ENCODE measurements at places on chromosomes 2 and 18.

DNA sequence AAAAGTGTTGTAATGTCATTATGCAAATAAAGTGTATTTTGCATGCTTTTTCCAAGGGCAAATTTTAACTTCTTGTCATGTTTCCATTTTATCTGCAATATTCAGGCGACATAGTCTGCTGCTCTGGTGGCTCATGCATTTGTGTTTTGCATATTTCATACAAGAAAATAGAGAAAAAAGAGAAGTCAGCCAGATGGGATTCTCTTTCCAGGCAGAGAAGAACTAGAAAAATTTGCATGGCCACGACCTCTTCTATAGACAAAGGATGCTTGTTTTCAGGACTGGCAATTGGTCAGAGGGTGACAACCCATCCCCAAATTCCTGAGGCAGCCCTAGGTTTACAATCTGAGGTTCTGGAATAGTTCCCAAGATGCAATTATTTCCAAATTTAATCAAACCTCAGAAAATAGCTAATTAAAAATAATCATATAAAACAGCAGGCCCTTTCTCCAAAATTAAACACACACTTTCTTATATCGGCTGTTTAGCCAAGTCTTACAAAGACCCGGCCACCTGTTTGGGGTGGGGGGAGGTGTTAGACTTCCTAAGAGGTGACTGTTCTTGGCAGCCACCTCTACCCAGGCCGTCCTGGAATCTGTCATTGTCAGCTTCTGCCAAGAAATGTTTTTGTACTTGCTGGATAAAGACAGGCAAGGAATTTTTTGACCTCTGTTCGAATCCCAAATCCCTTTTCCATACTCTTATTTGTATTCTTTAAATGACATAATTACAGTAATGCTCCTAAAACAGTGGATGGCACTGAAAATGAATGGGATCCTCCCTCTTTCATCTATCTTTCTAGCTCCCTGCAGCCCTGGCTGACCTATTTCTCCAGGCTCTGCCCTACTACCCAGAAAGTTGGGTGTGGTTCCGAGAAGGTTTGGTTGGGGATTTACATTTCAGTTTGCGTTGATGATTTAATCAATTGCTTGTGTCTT, 20.8 kb upstream of the SOS1 start:
- no peak for DNase-seq

- no peak for DNase-seq
Observed at GRCh38 chr18:67290421-67290820, 226.1 kb downstream of the DSEL start.

- DNase-seq = no peak
Observed at GRCh38 chr2:36449213-36449612, 93.6 kb downstream of the CRIM1 start.

- no peak for DNase-seq
Observed at GRCh38 chr2:207531032-207531952, 1.5 kb downstream of the CREB1 start.

- no peak for DNase-seq
Observed at GRCh38 chr2:24404491-24404921, 44.2 kb upstream of the ITSN2 start.

DNA sequence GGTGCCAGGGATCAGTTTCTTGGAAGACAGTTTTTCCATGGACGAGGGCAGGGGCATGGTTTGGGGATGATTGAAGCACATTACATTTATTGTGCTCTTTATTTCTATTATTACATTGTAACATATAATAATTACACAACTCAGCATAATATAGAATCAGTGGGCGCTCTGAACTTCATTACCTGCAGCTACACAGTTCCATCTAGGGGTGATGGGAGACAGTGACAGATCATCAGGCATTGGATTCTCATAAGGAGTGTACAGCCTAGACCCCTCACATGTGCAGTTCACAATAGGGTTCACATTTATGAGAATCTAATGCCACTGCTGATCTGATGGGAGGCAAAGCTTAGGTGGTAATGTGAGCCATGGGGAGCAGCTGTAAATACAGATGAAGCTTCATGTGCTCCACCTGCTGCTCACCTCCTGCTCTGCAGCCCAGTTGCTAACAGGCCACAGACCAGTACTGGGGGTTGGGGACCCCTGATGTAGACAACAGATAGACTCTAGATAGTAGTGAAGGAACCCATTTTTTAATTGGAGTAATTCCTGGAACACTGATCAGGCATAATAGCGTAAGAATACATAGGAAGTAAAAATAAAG, 41.5 kb upstream of the MC4R start:
- no peak for DNase-seq

GRCh38 chr2:24026233-24026632, 16.3 kb downstream of the MFSD2B start:
- DNase-seq = no peak

DNA sequence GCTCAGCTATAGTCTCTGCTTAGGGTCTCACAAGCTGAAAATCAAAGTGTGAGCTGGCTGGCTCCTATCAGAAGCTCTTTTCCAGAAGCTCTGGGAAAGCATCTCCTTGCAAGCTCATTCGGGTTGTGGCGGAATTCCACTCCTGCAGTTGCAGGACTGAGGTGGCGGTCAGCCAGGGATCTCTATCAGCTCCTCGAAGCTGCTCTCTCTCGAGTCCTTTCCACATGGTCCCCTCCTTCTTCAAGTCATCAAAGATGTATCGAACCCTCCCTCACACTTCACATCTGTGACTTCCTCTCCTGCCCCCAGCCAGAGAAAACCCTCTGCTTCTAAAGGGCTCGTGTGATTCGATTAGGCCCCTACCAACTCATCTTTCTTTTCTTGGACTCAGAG, 141.7 kb downstream of the ZFP36L2 start:
- no peak for DNase-seq

GRCh38 chr2:160592993-160593392, 99.4 kb upstream of the RBMS1 start:
- no peak for DNase-seq

DNA sequence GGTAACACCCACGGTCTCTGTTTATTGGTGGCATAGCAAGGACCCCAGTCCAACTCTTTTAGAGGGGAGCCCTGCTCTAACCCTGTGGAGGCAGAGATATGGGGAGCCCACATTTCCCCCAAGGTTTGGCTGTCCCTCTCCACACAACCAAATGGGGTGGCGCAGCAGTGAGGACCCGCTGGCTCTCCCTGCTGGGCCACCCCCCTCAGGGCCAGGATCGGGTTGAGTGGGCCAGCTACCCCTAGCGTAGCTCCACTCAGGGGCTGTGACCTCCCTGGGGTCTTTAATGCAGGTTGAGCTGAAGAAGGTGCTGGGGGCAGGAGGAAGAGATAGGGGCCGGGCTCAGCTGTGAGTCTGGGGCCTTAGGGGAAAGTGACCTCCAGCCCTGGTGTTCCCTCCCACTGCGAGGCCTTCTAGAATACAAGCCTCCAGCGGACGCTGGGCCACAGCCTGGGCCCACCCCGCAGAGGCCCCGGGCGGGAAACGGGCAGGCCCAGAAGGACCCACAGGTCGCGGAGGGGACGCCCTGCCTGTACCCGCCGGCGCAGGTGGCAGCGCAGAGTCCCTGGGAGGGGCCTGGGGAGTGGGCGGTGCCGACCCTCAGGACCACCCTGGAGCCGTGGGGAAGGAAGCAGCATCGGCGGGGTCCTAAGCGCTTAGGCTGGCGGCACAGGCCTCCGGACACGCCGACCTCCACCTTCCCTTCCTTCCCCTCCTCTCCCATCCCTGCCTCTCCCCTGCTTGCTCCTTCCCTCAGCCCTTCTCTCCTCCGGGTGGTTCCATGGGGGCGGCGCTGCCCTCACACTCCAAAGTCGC, 9.6 kb downstream of the CROCC2 start:
- no peak for DNase-seq

DNA sequence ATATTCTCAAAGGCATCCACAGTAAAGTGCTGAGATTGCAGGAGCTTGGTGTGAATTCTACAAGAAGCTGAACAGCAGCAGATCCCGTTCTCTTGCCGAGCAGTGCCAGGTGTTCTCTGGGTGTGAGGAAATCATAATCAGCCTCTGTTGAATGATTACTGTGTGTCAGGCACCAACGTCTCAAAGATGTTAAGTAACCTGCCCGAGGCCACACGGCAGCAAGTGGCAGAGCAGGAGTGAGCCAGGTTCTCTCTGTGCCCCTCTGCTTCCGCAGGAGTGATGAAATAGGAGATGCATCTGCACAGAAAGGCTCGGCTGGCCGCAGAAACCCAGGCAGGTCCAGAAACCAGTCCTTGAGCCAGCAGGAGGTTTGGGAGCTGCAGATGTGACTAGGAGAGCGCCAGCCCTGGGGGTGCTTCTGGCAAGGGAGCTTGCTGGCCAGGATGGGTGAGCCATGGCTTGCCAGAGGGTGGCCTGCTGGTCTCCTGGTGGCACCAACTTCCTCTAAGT, 68.4 kb downstream of the COPS7B start:
- no peak for DNase-seq

- DNase-seq = no peak
Observed at GRCh38 chr2:240024766-240025165, 376 bp downstream of the NDUFA10 start.

- DNase-seq = no peak
Observed at GRCh38 chr2:147425437-147426029, 419.3 kb upstream of the ACVR2A start.

DNA sequence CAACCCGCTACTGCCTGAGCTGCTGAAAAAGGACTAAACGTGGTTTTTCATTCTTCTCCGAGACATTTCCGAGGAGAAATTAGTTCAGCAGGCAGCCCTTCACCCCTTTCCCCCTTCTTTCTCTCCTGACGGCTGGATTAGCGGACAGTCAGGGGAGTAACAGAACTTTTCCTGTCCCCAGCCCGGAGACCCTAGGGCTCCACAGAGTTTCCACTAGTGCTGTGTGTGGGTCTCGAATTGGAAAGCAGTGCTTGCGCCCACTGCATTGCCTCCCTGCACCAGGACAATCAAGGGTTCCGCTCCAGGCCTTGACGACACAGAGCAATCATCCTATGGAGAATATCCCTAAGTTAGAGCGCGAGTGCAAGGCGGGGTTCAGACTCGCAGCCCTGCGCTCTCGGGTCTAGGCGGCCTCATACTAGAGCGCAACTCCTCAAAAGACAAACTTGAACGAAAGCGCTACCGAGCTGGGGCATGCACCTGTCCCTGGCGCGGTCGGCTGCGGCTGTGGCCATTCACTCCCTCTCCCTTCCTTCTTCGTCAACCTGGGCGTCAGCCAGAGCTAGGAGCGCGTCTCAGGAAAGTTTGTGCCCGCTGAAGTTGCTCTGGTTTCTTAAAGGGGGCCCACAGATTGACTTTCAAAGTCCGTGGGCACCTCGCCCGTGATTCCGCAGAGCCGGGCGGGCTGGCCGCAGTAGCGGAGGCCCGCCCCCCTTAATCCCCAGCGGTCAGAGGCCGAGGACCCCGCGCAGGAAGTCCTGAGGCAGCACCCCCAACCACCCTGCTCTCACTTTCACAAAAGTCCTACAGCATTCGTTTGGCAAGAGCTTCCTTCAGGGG, 801 bp downstream of the OSR1 start:
- DNase-seq = no peak

- peak; percentile 20 for DNase-seq
Observed at GRCh38 chr2:238462782-238463396, 36.2 kb downstream of the ASB1 start.

DNA sequence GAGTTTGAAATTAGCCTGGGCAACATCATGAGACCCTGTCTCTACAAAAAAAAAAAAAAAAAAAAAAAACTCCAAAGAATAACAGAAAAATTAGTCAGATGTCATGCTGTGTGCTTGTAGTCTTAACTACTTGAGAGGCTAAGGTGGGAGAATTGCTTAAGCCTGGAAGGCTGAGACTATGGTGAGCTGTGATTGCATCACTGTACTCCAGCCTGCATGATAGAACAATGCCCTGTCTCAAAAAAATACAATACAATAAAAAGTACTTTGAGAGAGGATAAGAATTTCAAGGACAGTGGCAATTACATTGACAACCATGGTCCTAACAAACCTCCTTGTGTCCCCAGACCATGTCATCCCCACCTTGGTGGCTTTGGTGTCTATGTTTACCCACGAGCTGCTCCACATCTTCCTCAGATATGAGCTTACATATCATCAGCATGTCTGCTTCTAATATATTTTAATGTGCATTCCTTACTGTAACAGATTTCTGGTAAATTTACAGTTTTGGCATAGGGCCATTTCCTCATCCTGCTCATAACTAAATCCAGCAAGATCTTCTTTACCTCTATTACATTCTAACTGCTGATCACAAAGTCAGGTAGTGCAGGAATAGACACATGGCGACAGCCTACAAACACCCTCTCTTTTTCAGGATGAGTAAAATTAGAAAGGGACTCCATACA, 437.7 kb upstream of the HNRNPA3 start:
- no peak for DNase-seq

GRCh38 chr18:49994410-49994809, 181.1 kb upstream of the ACAA2 start:
- DNase-seq = no peak

DNA sequence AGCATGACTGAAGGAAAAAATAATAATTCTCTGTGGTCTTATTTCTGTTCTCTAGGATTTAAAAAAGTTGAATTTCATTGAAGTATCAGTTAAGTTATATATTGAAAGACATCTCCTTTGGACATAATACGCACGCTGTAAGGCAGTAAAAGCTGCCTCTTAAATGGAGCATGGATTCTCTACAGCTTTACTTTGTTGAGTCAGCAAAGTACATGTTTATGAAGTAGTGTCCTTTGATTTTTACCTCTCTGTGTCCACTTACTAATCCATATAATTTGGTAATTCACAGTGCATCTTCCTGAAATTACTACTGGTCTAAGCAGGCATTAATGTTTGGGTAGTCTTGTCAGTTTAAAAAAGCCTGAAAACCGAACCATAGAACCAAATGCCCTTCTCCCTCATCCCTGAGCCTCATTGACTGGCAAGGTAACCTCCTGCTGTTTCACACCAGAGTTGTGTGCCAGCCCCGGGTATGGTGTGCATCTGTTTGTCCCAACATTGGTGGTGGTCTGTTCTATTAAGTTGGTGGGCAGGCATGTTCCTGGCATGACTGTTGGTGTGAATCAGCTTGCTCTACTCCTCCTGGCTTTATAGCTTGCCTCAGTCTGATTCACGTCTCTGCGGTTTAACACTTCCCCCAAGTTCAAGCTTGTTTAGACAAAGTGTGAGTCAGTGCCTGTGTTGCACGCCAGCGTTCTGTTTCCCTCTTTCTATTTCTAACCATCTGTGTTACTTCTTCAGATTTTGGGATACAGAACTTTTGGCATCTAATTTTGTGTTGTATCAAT, 71.0 kb upstream of the ITM2C start:
- DNase-seq = no peak

- DNase-seq = no peak
Observed at GRCh38 chr2:7264791-7265190, 347.6 kb downstream of the RNF144A start.

DNA sequence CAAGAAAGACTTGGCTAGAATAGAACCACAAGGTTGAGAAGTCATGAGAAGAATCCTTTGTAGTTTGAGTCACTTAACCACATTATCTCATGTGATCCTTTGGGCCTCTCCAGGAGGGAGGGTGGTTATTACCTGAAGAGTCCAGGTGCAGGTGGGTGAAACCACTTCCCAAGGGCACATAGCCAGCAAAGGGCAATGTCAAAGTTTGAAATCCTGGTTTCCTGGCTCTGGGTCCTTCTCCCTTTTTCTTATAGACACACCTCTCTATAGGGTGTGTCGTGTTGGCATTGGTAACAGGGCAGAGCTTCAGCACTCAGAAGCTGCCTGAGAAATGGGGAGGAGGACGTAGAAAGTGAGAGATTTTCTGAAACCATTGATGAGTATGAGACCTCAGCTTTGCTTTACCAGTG, 137.9 kb downstream of the MGAT5 start:
- DNase-seq = no peak
